ENCODE measurements at places on chromosomes 6 and 20.

- no peak for DNase-seq
These were observed 29.2 kb upstream of the GNRH2 start for GRCh38 chr20:3014179-3014578.

GRCh38 chr6:2970034-2970685 is 1.2 kb downstream of the SERPINB6 start:
- DNase-seq: no peak

DNA sequence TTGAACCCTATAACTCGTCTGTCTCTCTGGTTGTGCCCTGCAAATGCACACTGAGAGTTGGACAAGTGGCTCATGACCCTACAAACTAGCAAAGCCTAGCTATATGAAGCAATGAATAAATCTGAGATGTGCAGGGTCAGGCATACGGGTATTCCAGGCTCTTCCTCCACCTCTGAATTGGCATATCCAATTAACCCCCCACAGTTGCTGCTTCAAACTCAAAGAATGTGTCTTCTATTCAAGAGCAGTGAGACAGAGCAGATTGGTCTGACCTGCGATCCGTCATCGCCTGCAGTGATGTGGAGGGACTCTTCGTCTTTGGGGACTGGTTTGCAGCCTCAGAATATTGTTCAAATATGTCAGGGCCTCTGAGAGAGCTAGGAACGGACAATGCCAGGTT is 59.8 kb downstream of the LAMP5 start:
- no peak for DNase-seq

DNA sequence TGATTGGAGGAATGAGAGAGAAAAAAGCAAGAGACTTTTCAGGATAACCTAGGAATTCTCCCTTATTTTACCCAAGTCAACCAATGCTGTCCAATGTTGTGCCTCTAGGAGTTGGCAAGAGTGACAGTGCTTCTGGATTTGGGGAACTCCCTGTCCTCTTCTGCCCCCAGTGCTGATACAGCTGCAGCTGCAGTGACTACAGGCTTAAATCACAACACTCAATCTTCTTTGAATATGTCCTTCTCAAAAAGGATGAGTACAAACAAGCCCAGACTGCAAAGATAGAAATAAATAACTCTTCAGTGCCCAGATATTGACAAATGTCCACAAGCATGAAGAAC is 141.0 kb upstream of the COL21A1 start:
- DNase-seq: no peak

DNA sequence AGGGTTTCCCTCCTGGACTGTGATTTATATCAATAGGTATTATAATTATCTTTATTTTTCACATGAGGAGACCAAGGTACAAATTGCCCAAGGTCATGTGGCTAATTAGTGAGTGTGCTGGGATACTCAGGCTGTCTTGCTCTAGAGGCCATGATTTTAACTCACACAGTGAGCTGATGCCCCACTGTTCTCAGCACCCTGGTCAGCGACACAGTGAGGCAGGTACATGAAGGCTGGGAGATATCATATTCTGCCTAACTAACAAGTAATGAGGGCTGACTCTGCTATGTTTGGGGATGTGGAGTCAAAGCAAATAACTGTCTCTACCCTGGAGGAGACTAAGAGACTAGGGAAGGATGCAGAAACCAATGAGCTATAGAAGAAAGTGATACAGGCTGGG is 501.1 kb downstream of the PTPRT start:
- DNase-seq: no peak

- no peak for DNase-seq
These were observed 502.1 kb upstream of the MAP3K7 start for GRCh38 chr6:91088976-91089375.

DNA sequence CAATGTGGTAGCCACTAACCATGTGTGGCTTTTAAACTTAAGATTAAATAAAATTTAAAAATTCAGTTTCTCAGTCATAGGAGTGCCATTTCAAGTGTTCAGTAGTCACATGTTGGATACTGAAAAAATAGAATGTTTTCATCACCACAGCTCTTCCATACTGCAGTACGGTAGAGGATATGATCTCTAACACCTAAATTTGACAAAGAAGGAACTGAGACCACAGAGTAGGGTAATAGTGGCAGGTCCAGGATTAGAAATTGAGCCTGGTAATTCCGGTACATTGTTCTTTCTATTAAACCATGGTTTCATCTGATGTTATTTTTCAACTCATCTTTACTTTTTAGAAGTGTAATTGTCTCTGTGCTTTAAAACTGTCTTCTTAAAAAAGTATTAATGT is 104.0 kb downstream of the CD2AP start:
- DNase-seq: no peak

DNA sequence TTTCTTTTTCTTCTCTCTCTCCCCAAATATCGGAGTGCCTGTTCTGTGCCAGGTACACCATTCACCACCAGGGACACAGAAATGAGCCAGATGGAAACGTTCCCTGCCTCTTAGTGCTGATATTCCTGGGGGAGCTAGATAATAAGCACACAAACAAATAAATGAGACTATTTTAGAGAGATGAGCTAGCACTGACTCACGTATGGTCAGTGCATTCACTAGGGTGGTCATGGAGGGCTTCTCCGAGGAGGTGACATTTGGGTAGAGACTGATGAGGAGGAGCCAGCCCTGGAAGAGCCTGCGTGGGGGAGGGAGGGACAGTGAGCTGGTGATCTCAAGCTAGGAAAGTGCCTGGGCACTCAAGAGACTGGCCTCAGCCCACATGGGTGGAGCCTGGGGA is 252.3 kb upstream of the KCNG1 start:
- no peak for DNase-seq

- DNase-seq: no peak
These were observed 9.7 kb downstream of the COL12A1 start for GRCh38 chr6:75196081-75196687.

DNA sequence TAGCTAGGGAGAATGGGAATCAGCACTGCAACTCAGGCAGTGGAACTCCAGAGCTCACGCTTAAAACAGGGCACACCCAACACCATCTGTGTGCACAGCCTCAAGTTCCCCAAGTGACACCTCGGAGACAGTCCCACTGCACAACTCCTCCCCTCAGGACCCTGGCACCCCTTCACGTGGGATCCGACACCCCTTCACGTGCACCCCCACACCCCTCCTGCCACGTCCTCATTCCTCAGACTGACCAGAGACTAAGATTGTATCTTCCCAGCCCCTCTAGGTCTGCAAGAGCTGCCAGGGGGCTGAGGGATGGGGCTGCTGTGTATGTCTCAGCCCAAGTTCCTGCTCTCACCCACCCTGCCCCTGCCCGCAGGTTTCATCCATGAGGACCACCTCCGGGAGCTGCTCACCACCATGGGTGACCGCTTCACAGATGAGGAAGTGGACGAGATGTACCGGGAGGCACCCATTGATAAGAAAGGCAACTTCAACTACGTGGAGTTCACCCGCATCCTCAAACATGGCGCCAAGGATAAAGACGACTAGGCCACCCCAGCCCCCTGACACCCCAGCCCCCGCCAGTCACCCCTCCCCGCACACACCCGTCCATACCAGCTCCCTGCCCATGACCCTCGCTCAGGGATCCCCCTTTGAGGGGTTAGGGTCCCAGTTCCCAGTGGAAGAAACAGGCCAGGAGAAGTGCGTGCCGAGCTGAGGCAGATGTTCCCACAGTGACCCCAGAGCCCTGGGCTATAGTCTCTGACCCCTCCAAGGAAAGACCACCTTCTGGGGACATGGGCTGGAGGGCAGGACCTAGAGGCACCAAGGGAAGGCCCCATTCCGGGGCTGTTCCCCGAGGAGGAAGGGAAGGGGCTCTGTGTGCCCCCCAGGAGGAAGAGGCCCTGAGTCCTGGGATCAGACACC is 7.6 kb downstream of the MYL9 start:
- DNase-seq: no peak

- no peak for DNase-seq
These were observed 83.1 kb upstream of the PTPN1 start for GRCh38 chr20:50426866-50427718.

GRCh38 chr20:39853636-39854035 is 835.4 kb downstream of the MAFB start:
- no peak for DNase-seq

DNA sequence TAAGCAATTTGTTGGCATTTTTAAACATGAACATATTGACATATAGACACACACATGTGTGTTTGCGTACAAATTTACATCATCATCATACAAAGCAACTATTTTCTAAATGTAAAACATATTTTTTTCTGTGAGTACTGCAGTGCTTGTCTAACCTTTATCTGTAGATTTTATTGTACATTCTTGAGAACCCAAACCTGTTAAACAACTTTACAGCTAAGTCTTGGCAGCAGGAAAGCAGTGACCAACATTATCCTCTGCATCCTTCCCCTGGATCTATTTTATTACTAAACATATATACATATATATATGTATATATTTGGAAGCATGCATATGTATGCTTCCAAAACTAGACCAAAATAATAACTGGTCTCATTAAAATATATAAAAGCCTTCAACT is 10.4 kb upstream of the PLCB1 start:
- no peak for DNase-seq

GRCh38 chr6:162315291-162315690 is 412.3 kb downstream of the PRKN start:
- DNase-seq: no peak

- DNase-seq: no peak
These were observed 23.5 kb downstream of the EIF2S2 start for GRCh38 chr20:34088305-34089174.

GRCh38 chr6:83424392-83425018 is 6.3 kb downstream of the ME1 start:
- DNase-seq: no peak

- no peak for DNase-seq
These were observed 21.3 kb downstream of the KCNG1 start for GRCh38 chr20:51001430-51002265.

DNA sequence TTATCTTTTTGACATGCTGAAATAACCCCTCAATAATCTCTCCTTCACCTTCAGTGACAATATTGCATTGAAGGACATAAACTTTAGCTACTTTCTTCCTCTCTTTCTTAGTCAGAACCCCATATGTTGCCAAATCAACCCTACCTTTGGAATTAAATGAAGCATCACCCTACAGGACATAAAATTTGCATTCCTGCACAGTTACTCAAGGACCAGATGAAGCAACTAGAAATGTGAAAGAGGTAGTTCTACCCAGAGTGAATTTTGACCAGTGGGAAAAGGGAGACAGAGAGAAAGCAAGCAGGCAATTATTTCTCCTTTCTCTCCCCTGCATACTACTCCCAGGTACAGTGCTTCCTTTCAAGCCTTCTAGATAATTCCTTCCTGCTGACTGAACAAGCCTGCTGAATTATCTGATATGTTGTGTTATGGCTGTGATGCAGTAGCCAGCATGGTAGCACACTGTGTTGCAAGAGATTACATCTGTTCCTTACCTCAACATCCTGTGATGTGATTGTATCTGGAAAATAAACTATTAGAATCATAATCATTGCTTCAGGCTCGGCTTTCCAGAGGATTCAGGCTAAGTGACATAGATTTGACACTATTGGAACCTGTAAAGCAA is 16.6 kb downstream of the TENT5A start:
- DNase-seq: no peak

- DNase-seq: no peak
These were observed 121.3 kb downstream of the TFAP2C start for GRCh38 chr20:56750430-56750829.

DNA sequence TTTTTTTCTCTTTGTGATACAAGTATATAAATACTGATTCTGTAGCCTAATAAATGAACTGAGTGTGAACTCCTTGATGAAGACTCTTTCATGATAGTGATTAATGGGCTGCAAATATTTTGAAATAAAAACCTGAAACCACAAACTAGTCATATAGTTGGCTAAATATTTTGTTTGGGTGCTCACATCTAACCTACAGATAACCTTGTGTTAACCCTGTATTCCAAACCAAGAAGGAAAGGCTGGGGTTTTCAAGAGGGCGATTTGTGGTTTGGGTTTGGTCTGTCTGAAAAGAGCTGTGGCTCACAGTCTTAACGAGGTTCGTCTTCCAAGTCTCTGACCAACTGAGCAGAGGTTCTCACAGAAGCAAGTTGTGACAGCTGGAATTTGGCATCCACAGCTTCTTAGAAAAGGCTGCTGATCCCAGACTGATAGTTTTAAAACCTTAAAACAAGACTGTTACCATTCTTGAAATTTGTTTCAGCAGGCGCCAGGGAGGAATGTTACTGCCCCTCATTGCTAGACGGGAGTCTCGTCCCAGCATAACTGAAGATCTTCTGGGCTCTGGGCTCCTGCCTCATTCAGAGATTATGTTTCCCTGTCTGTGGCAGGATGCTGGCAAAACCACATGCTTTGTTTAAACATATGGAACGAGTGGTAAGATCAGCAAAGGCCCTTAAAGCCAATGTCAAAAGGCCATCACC is 736.4 kb upstream of the MARCKS start:
- DNase-seq: no peak

DNA sequence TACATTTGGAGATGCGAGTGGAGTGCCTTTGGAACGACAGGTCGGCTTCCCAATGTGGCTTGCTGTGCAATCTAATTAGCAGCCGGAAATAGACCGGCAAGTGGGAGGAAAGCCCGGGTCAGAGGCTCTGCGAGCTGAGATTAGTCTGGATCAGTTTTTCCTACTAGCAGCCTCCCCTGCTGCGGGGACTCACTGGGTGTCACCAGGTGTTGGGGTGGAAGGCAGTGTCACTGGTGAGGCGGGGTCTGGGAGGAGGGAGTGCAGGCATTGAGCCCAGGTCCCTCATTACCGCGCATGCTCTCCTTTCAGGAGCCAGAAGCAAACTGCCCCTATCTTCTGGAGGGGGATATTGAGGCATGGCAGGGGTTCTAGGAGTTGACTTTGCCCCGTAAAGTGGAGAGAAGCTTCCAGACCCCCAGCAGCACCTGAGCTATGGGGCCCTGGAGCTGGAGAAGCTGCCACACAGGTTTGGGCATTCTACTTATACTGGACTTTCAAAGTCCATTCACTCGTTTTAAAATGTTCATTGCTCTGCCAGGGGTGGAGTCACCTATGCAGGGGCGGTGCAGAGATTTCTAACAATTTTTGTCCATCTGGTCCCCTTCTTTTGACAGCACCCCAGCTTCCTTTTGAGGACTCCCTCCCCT is 11.0 kb downstream of the SULF2 start:
- no peak for DNase-seq

GRCh38 chr6:42274898-42275297 is 57.2 kb upstream of the MRPS10 start:
- no peak for DNase-seq

- DNase-seq: no peak
These were observed 8.3 kb upstream of the HM13 start for GRCh38 chr20:31505903-31506302.

- no peak for DNase-seq
These were observed 225.1 kb upstream of the ADGRB3 start for GRCh38 chr6:68410021-68410420.

DNA sequence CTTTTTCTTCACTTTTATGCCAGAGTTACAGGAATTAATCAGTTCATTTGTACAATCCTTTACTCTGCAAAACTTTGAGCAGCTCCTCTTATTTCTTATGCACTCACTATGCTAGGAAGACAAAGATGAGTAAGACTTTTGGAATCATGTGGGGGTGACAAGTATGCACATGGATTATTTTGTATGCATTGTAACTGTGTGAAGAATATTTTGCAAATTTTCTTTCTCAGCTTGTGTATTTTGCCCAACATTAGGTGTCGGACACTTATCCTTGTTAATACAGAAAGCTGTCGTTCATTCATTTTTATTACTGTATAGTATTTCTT is 88.6 kb downstream of the PPP1R14C start:
- no peak for DNase-seq

GRCh38 chr6:126042001-126042419 is 55.7 kb downstream of the TRMT11 start:
- no peak for DNase-seq
